ENCODE measurements at places on chromosomes 4 and X.

- DNase-seq, result no peak
These were observed 12.8 kb downstream of the SUPT20HL2 start for GRCh38 chrX:24301060-24301459.

- DNase-seq, result no peak
These were observed 97.9 kb upstream of the NUDT6 start for GRCh38 chr4:123020285-123020684.

DNA sequence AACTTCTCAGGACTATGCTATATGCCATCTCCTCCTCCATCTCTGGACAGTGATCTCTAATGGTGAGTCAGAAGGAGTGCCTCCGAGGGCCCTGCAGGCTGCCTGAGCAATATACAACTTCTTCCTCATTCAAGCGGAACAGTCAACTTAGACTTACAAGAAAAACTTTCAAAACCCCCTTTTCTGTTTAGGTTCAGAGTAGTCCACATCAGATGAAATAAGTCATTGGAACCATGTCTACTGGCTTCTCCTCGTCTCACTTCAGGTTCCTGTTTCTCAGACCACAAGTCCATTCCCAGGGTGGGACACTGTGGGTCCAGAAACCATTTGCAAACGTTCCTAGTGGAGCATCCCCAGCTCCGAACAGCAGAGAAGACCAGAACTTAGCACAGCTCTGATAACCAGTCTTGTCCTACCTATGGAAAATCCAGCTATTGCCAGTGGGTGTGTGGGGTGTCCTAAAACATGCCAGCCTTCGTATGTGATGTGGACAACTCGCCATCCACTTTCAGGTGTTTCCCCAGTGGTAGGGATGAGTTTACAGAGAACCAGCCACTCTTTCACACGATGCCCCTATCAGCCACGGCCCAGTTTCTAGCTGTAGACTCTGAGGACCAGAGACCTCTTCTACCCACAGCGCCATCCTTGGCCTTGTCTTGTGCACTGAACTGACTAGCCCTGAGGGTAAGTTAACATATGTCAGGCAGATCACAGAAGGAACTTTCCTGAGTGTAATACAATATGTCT, 32.7 kb upstream of the NKRF start:
- no peak for DNase-seq

- DNase-seq, result no peak
These were observed 46.6 kb upstream of the HS6ST2 start for GRCh38 chrX:133005042-133005441.

DNA sequence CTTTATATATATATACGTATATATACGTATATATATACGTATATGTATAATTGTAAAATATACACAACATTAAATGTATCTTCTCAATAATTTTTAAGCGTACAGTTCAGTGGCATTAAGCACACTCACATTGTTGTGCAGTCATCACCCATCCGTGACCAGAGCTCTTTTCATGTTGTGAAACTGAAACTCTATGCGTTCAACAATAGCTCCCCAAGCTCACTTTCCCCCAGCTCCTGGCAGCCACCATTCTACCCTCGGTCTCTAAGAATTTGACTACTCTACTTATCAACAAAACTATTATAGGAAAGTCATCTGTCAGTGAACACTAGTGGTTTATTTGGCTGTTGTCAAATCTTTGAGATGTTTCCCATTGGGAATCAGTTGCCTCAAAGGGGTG, 621.8 kb upstream of the GALNT7 start:
- DNase-seq, result no peak

DNA sequence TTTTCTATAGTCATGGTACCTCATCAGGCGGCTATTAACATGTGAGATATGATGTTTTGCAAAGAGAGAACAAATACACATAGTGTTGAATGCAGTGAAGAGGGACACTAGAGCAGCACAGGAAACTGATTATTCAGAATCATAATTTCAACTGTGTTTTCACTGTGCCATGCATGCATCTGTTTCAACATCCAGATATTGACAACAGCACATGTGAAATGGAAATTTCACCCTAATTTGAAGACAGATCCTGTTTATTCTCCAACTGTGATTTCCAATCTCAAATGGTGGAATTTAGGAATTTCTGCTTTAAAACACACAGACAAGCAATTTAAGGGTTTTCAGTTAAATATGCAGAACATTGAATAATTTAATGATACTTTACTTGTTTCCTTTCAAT, 288.6 kb downstream of the KCTD8 start:
- no peak for DNase-seq

- no peak for DNase-seq
These were observed 461.7 kb downstream of the PCDH18 start for GRCh38 chr4:137070614-137071013.

GRCh38 chr4:181944527-181944926, 298.7 kb upstream of the TENM3 start:
- no peak for DNase-seq

DNA sequence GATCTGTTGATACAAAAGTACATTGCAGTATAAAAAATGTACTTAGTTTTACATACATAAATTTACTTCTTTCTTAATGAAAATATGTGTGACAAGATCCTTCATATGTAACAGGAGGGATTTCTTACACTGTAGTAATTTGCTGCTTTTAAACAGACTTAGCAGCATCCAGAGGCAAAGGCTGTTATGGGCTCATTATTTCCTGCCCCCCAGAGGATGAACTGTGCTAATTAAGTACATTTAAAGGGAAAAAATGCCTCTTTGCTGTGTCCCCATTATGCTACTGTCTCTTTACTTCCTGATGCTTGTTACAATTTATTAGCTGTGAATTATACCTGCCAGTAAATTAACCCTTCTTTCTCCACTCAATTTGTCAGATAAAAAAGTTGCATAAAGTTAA, 47.1 kb downstream of the NDST3 start:
- no peak for DNase-seq
